Glomerular endothelial cell (primary cell): ENCODE measurements at places on chromosomes 4 and X. TPM values are rescaled to one million over a fixed set of nuclear protein-coding genes. Genes with fewer than 3 reads are reported as not detected.

The COL4A6 gene
- 5.7 and 8.1 TPM in 2 replicates for total RNA-seq

The SPINK2 gene
- not detected in 2 replicates for total RNA-seq

The TCEAL6 gene
- not detected in 2 replicates for total RNA-seq

The FGFBP2 gene
- total RNA-seq = not detected in 2 replicates

The SULT1B1 gene
- 0.24 and 1.1 TPM in 2 replicates for total RNA-seq

The ADH1A gene
- total RNA-seq = not detected in 2 replicates

The AGA gene
- 14.0 and 40.0 TPM in 2 replicates for total RNA-seq

DNA sequence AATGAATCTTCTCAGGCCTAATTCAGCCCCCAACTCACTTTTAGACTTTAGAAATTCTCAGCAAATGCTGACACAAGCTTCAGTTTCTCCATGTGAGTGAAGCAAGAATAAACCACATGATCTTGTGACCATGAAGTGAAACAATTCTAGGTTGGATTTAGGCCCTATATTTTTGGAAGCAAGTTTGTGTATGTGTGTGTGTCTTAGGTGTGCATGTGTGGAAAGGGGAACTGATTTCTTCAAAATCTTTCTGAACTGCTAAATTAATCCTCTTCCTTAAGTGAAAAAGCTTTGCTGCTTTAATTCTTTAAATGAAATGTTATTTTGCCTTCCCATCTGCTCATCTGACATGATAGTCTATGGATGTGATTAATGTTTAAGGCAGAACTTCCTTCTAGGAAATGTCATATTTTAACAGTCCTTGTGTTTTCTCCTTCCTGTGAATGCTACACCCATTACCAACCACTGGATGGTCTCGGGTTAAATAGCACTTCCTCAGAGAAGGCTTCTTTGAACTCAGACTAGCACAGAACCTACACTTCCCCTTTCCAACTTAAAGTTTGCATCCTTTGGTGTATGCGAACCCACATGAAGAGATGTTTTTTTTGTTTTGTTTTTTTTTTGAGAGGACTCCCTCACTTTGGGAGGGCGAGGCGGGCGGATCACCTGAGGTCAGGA lies 1.2 kb upstream of the TMEM144 start:
- no peak for DNase-seq

- no peak for DNase-seq
Measured at GRCh38 chrX:155235891-155236290, 19.6 kb downstream of the VBP1 start.

DNA sequence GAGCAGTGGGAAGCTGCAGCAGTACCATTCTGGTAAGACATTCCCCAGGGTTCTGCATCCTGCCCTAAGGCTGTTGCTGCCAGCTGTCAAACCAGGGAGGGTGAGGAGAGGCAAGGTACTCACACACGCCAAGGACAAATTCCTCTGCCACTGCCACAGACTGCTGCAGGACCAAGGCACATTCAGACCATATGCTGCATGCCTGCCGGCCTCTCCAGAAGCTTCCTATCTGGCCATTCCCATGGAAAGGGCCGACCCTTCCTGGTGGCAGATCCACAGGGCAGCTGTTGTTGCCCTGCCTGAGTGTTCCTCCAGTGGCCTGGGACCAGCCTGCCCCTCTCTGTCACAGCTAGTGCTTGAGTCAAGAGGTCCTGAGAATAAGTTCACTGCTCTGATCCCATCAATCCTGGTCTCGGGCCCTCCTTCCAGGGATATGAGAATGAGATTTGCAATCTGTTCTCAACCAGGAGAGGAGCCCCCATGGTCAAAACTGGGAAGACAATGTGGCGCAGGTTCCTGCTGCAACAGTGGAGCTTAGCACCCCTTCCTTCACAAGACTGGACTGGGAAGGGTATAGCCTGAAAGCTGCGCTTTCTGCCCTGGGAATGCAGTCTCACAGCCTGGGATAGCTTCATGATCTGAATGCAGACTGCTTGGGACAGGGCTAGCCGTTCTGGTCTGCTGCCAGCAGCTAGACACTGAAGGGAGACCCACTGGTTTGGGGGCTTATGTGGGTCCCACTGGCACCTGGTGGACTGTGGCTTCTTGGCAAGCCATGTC lies 342.5 kb upstream of the NDST3 start:
- DNase-seq = no peak

DNA sequence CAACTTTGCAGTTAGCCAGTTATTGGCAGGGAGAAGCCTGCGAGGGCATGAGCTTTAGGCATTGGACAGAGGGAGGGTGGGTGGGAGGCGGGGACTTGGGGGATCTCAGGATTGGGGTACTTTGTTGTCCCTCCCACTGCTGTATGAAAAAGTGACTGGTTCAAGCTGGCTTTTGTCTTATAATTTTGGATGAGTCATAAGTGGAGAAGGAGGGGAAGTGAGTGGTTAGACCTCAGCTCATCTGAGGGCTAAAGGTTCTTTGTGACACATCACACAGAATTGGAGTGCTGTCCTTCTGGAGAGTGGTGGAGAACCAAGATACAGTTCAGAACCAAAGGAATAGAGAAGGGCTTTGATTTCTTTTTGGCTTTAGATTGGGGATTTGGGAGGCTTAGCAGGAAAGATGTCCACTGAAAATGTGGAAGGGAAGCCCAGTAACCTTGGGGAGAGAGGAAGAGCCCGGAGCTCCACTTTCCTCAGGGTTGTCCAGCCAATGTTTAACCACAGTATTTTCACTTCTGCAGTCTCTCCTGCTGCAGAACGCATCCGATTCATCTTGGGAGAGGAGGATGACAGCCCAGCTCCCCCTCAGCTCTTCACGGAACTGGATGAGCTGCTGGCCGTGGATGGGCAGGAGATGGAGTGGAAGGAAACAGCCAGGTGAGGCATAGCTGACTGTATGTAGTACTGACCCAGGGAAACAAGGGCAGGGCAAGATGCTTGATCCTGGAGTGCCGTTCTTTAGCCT lies at the start of gene SLC4A4:
Gene SLC4A4, plus strand, starts transcription at position 175 of the 748 bp plus-strand sequence.
- no peak for DNase-seq

DNA sequence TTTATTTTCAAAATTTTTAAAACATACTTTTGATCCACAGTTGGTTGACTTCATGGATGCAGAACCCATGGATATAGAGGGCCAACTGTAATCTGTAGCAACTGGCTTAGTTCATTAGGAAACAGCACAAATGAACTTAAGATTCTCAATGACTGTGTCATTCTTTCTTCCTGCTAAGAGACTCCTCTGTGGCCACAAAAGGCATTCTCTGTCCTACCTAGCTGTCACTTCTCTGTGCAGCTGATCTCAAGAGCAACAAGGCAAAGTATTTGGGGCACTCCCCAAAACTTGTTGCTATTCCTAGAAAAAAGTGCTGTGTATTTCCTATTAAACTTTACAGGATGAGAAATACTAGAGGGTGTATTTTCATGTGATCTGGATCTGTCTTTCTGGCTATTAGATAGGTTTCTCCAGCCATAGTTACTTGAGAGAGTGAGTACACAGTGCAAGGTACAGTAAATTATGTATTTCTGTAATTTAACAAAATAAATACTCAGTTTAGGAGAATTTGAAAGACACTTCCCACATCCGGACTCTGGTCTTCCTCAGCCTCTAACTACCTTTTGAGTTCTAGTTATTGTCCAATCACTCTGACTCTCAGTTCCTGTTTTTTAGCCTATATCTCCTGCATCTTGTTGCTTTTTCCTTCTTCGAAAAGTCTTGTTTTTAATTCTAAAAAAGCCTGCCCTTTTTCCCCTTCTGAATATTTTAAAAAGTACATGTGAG lies 21.8 kb downstream of the TLR2 start:
- no peak for DNase-seq

GRCh38 chrX:41516999-41517765 lies 70.0 kb downstream of the NYX start:
- no peak for DNase-seq

GRCh38 chr4:176451443-176451842 lies 131.7 kb downstream of the SPCS3 start:
- no peak for DNase-seq

- no peak for DNase-seq
Measured at GRCh38 chrX:39327255-39327654, 526.0 kb downstream of the MID1IP1 start.

DNA sequence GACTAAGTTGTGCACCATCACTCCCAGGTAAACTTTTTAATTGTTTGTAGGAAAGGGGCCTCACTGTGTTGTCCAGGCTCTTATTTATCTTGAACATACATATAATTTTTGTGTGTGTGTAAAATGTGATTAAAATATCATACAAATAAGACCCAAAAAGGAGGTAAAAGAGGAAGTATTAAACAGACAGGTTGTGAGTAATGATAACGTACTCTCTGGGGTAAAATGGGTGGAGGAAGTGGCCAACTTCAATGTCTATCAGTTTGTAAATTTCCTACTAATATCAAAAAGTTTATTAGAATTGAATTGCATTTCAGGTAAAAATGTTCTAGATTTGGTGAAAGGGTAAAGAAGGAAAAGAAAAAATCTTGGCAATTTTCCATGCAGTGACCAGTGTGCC lies 48.8 kb downstream of the SULT1E1 start:
- no peak for DNase-seq

GRCh38 chr4:8297691-8298485 lies 28.3 kb downstream of the HTRA3 start:
- no peak for DNase-seq

- no peak for DNase-seq
Measured at GRCh38 chr4:93657527-93657926, 171.0 kb upstream of the ATOH1 start.

GRCh38 chr4:65805936-65806335 lies 135.6 kb upstream of the EPHA5 start:
- no peak for DNase-seq

DNA sequence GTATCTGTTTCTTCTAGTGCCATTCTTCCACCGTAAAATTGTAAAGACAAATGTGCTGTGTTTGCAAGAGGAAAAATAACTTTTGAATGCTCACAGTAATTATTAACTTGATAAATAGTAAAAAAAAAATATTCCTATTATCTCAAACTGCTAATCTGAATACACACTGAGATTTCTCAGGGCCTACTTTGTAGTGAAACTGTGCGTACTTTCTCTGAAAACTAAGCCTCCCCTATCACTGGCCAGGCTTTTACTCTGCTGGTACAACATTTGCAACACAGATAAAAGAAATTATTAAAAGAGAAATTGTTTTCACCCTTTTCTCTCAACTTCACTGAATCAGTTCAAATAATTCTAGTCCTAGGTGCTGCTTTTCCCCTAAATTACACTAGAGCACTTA lies 137.3 kb downstream of the PRDM5 start:
- DNase-seq = no peak

GRCh38 chrX:65925005-65925404 lies 114.9 kb downstream of the VSIG4 start:
- no peak for DNase-seq

DNA sequence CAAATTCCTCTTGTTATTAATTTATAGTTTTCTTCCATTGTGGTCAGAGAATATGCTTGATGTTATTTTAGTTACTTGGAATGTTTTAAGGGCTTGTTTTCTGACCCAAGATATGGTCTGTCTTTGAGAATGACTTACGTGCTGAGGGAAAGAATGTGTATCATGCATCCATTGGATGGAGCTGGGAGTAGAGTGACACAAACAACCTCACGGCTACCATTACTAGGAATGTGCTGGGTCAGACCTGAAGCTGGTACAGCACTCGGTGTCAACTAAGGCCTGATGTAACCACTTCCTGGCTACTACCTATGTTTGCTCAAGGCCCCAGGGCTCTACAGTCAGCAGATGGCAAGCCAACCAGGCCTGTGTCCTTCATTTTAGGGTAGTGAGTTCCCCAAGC lies 257.8 kb downstream of the FAT4 start:
- no peak for DNase-seq

DNA sequence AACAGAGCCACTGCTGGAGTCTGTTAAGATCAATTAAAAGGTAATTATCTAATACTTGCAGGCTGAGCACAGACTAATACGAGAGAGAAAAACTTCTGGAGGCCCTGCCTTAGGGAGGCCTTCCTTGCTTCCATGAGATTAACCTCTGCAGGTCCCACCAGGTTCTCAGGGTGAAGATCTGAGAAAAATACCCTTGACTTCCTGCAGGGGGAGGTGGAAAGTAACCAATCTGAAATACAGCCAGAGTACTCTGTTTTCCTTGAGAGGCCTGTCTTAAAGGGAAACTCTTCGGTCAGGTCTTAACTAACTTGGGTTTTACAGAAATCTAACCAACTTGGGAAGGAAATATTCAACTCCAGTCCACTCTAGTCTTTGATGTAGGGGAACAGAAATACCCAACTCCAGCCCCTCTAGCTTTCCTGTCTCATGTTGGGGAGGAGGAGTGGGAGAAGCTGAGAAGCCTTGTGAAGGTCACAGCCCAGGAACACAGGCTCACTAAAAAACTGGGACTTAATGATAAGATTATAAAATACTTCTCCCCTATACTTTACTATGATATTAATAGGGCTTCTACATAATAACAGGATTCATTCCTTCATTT lies 77.1 kb downstream of the TBCK start:
- no peak for DNase-seq

- DNase-seq = no peak
Measured at GRCh38 chr4:39637586-39638353, 895 bp downstream of the SMIM14 start.

GRCh38 chrX:45711231-45711630 lies 510.6 kb upstream of the DIPK2B start:
- DNase-seq = no peak

GRCh38 chr4:176300036-176300435 lies 19.7 kb upstream of the SPCS3 start:
- no peak for DNase-seq

DNA sequence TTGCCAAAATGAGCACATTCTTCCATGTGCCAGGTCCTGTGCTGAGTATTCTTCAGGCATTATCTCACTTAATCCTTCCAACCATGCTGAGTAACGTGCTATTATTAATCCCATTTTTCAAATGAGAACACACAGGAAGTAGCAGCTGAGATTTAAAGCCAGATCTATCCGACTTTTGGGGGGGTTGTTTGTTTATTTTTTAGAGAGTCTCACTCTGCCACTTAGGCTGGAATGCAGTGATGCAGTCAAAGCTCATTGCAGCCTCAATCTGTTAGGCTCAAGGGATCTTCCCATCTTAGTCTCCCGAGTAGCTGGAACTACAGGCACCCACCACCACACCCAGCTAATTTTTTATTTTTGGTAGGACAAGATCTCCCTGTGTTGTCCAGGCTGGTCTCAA lies 55.5 kb upstream of the TRIM2 start:
- no peak for DNase-seq

DNA sequence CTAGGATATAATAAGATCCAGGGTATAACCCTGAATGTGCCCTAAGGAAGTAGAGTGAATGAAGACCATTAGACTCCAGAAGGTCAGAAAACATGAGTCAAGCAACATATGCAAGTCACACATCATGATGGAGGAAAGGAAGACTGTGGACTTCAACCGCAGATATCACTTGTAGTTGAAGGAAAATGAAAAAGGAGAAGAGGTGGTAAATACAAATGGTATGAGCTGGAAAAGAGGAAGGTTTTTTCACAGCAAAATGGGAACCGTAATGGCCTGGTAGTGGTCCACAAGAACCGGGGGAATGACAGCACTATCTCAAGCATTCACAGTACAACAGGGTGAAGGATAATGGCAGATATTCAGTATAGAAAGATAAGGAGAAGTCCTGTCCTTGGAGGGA lies 5.2 kb upstream of the SCFD2 start:
- no peak for DNase-seq

- no peak for DNase-seq
Measured at GRCh38 chrX:16931855-16932575, 14.4 kb upstream of the REPS2 start.
